ENCODE measurements at places on chromosomes 7 and 10. TPM values are rescaled to one million over a fixed set of nuclear protein-coding genes. Genes with fewer than 3 reads are reported as not detected.

- peak overlapping the region; percentile 16 for H3K27ac ChIP-seq
- H3K36me3 ChIP-seq, result no peaks in the 10 kb centered on the region
- no peaks in the 10 kb centered on the region for H3K4me1 ChIP-seq
- peak; percentile 39 for DNase-seq
- H3K27me3 ChIP-seq, result no peaks in the 10 kb centered on the region
Observed at GRCh38 chr7:15839416-15840100, 153.1 kb upstream of the MEOX2 start.

DNA sequence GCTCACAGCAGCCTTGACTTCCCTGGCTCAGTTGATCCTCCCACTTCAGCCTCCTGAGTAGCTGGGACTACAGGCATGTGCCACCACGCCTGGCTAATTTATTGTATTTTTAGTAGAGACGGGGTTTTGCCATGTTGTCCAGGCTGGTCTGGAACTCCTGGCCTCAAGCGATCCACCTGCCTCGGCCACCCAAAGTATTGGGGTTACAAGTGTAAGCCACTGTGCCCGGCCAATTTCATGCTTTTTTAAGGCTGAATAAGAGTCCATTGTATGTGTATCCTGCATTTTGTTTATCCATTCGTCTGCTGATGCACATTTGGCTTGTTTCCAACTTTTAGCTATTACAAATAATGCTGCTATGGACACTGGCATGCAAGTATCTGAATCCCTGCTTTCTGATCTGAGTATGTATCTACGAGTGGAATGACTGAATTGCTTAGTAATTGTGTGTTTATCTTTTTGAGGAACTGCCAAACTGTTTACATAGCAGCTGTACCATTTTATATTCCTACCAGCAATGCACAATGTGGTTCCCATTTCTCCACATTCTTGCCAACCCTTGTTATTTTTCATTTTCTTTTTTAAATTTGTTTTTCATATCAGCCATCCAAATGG, 37.3 kb upstream of the TPST1 start:
- no peaks in the 10 kb centered on the region for H3K36me3 ChIP-seq
- H3K27ac ChIP-seq, result peak overlapping the region; percentile 6
- DNase-seq, result peak; percentile 95
- no peaks in the 10 kb centered on the region for H3K27me3 ChIP-seq
- H3K4me3 ChIP-seq, result no peak overlapping the region

GRCh38 chr10:71443676-71444075, 47.0 kb downstream of the CDH23 start:
- peaks cover 2% of the 10 kb centered on the region for H3K27me3 ChIP-seq
- no peak for DNase-seq
- no peaks in the 10 kb centered on the region for H3K4me1 ChIP-seq
- H3K36me3 ChIP-seq, result no peaks in the 10 kb centered on the region

DNA sequence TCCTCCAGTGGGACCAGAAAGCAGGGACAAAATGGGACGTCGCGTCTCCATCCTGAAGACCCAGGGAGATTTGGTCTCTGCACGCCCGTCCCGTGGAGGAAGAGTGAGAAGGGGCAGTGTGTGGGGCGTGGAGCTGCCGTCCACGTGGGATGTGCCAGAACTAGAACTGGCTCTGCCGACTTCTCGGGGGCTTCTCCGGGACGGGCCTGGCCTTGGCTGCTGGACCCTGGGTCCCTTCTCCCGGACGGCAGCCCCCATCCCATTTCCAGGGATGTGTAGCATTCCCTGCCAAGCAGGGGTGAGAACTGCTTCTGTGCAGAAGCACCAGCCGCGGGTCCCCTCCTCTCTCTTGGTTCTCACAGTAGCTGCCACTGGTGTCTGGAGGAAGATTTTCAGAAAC, 18.8 kb upstream of the DPYSL4 start:
- no peaks in the 10 kb centered on the region for H3K4me1 ChIP-seq
- no peaks in the 10 kb centered on the region for H3K27me3 ChIP-seq
- no peak for DNase-seq
- no peaks in the 10 kb centered on the region for H3K36me3 ChIP-seq

DNA sequence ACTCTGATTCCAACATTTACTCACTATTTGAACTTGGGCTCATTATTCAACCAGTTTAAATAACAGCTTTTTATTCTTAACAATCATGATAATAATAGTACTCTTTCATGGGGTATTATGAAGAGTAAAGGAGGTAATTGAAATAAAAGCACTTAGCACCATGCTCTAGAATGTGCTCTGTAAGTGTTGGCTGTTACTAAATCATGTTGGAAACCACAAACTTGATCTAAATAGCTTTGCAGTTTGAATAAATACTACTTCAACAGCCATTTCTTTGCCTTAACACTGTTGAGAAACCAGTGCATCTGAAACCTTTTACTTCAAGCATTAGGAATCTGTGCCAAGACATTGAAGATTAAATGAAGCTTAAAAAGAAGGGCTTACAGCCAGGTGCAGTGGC, 7.9 kb upstream of the UPF2 start:
- H3K27ac ChIP-seq, result no peak overlapping the region
- peak; percentile 32 for DNase-seq
- H3K27me3 ChIP-seq, result no peaks in the 10 kb centered on the region
- no peak overlapping the region for H3K4me3 ChIP-seq
- no peaks in the 10 kb centered on the region for H3K36me3 ChIP-seq
- no peaks in the 10 kb centered on the region for H3K4me1 ChIP-seq

- H3K27me3 ChIP-seq, result no peaks in the 10 kb centered on the region
- no peak for DNase-seq
Observed at GRCh38 chr7:32074787-32075585, 4.8 kb upstream of the PDE1C start.

- H3K36me3 ChIP-seq, result no peaks in the 10 kb centered on the region
- H3K4me3 ChIP-seq, result no peak overlapping the region
Observed at GRCh38 chr10:3424111-3424851, 251.7 kb upstream of the PITRM1 start.

GRCh38 chr10:24748214-24748613, 24.5 kb upstream of the ARHGAP21 start:
- H3K4me3 ChIP-seq, result no peak overlapping the region
- no peaks in the 10 kb centered on the region for H3K27me3 ChIP-seq
- DNase-seq, result no peak
- H3K27ac ChIP-seq, result no peak overlapping the region
- H3K36me3 ChIP-seq, result no peaks in the 10 kb centered on the region
- H3K4me1 ChIP-seq, result no peaks in the 10 kb centered on the region

- no peaks in the 10 kb centered on the region for H3K4me1 ChIP-seq
- peaks cover 6% of the 10 kb centered on the region for H3K27me3 ChIP-seq
- H3K27ac ChIP-seq, result no peak overlapping the region
Observed at GRCh38 chr10:100793055-100793454, 47.7 kb downstream of the PAX2 start.

GRCh38 chr7:149496642-149497391, 792 bp downstream of the ZNF746 start:
- H3K36me3 ChIP-seq, result peaks cover 15% of the 10 kb centered on the region
- H3K27me3 ChIP-seq, result peaks cover 6% of the 10 kb centered on the region
- DNase-seq, result peak; percentile 33
- H3K4me1 ChIP-seq, result peaks cover 7% of the 10 kb centered on the region

GRCh38 chr7:150335108-150335773, 6.2 kb downstream of the RARRES2 start:
- peaks cover 15% of the 10 kb centered on the region for H3K4me1 ChIP-seq
- peaks cover 7% of the 10 kb centered on the region for H3K27me3 ChIP-seq
- no peak overlapping the region for H3K27ac ChIP-seq

GRCh38 chr10:101007915-101008822, 8.6 kb downstream of the LZTS2 start:
- H3K4me3 ChIP-seq, result no peak overlapping the region
- H3K4me1 ChIP-seq, result peaks cover 17% of the 10 kb centered on the region
- H3K27me3 ChIP-seq, result no peaks in the 10 kb centered on the region
- DNase-seq, result no peak
- H3K36me3 ChIP-seq, result peaks cover 33% of the 10 kb centered on the region

- DNase-seq, result no peak
- H3K27ac ChIP-seq, result no peak overlapping the region
- H3K4me1 ChIP-seq, result peaks cover 8% of the 10 kb centered on the region
- no peak overlapping the region for H3K4me3 ChIP-seq
- no peaks in the 10 kb centered on the region for H3K36me3 ChIP-seq
- H3K27me3 ChIP-seq, result no peaks in the 10 kb centered on the region
Observed at GRCh38 chr10:118729641-118730258, 25.0 kb downstream of the CACUL1 start.

- no peak overlapping the region for H3K27ac ChIP-seq
- DNase-seq, result no peak
- H3K4me1 ChIP-seq, result no peaks in the 10 kb centered on the region
- no peak overlapping the region for H3K4me3 ChIP-seq
- no peaks in the 10 kb centered on the region for H3K36me3 ChIP-seq
Observed at GRCh38 chr10:17766731-17767130, 14.7 kb downstream of the TMEM236 start.

- no peaks in the 10 kb centered on the region for H3K36me3 ChIP-seq
- peaks cover 5% of the 10 kb centered on the region for H3K27me3 ChIP-seq
- no peak overlapping the region for H3K4me3 ChIP-seq
- no peak overlapping the region for H3K27ac ChIP-seq
- no peak for DNase-seq
Observed at GRCh38 chr7:100779359-100779758, 46.0 kb downstream of the ZAN start.

DNA sequence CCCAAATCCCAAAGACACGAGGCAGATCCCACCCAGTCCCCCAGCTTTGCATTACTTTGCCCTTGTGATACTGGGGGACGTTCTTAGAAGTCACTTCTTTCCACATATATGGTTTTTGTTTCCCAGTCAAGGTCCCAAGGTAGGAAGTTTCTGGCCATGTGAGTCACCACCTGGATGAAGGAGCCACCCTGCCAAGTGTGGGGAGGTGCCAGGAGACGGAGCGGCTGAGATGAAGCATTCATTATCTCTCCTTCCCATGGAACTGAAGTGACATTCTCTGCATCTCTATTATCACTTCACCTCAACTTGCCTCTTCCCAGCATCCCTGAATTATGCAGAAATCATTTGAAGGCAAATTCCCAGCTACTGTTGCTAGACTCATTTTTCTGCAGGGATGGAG, 136.2 kb upstream of the INSYN2A start:
- no peak for DNase-seq
- no peak overlapping the region for H3K4me3 ChIP-seq
- H3K27me3 ChIP-seq, result no peaks in the 10 kb centered on the region

DNA sequence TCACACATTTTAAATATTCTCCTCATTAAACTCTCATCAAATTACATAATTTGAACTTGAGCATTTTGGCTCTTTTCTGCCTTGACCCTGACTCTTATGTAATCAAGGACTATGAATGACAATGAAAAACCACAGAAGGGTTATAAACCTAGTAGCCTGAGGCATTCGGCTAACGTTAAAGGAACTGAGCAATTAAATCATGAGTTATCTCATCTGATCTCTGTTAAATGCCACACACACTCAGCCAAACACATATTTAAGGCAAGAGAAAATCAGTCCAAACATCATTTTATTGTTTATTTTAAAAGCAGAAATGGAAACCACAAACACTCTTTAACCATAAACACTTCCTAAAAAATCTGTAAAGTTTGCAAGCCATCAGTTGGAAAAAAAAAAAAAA, 204.3 kb downstream of the DGKI start:
- H3K4me1 ChIP-seq, result no peaks in the 10 kb centered on the region
- no peaks in the 10 kb centered on the region for H3K36me3 ChIP-seq
- H3K4me3 ChIP-seq, result no peak overlapping the region
- H3K27ac ChIP-seq, result no peak overlapping the region
- no peaks in the 10 kb centered on the region for H3K27me3 ChIP-seq

Gene KIAA1549
- total RNA-seq, result 0.77 TPM

Gene MORN4
- 6.4 TPM for total RNA-seq

Gene MMP21
- 0.26 TPM for total RNA-seq

Gene CYP2C8
- 0.17 TPM for total RNA-seq

Gene SPDYE2B
- not detected for total RNA-seq

Gene CYP2W1
- not detected for total RNA-seq

Gene KCNK18
- total RNA-seq, result not detected

Gene CCL24
- total RNA-seq, result not detected

Gene OR2A42
- total RNA-seq, result not detected

Gene CALCR
- total RNA-seq, result not detected

Gene SEMA3A
- 60.8 TPM for total RNA-seq

Gene STEAP1B
- 10.3 TPM for total RNA-seq

Gene CCDC201
- not detected for total RNA-seq

Gene INA
- 0.50 TPM for total RNA-seq

Measured in fibroblast of lung (primary cell).